ENCODE measurements at places on chromosomes 1 and 21.

GRCh38 chr1:176785056-176785455, 322.1 kb downstream of the PAPPA2 start:
- ATAC-seq: no peak

DNA sequence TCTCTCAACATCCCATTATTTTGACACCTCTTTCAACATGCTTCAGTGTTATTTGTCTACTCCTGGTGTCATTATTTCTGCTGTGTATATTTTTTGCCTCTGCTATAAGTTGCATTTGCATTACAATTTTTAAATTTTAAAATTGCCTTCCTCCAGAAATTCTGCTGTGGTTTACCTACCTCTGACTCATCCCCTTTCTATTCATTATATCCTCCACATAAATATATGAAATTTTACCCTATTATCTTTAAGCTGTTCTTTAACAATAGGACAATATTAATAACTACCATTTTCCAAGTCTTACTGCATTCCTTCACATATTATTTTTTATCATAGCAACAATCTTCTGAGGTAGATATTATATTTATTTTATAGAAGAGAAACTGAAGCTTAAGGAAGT, 178.1 kb upstream of the NRIP1 start:
- ATAC-seq: no peak

GRCh38 chr21:39601187-39601928, 11.4 kb upstream of the B3GALT5 start:
- ATAC-seq: no peak

GRCh38 chr1:233295975-233296322, 424 bp upstream of the PCNX2 start:
- no peak for ATAC-seq

- no peak for ATAC-seq
Measured at GRCh38 chr1:82762829-82763532, 962.2 kb downstream of the ADGRL2 start.

- ATAC-seq: no peak
Measured at GRCh38 chr1:86887479-86888162, 26.3 kb downstream of the SELENOF start.

DNA sequence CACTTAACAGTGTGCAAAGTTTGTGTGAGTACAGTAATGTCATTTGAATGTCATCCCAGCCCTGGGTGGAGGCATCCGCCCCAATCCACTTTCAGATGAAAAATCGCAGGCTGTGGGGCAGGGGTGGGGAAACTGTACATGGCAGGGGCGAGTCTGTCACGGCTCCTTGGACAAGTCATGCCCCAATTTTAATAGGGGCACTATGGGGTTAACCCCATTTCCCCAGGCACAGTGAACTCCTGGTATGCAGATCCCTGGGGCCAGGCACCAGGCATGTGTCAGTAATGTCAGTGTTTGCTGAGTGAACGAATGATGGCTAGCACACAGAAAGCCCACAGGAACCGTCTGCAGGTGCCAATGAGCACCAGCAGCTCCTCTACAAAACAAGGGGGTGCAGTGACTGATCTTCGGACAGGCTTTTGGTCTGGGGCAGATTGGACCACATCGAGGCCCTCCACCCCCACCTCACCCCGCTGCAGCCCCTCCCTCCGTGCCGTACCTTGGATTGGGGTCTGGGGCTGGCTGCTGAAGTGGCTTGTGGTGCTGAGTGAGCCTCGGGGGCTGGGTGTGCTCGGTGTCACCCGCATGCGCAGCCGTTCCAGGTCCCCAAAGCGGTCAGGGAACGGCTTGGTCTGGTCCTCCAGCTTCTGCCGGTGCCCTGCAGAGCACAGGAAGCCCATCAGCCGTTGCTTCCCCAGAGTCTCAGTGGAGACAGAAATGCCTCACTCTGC, 23.2 kb downstream of the RUNX3 start:
- ATAC-seq: no peak

DNA sequence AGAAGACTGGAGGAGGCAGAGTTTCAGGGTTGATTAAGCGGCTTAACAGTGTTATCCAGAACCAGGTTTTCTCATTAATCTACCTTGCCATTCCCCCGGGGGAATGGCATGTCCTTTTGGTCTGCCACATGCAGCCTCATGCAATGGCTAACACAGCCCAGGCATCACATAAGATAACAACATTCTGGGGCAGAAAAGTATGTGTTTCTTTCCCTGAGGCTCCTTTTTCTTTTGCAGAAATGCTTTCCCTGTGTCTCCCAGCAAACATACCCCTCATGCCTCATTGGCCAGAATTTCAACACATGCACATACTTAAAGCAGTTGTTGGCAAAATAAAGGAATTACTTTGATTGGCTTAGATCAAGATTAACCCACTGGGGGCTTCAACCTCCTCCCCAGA, 98.6 kb downstream of the OMA1 start:
- ATAC-seq: no peak

GRCh38 chr1:217272385-217272784, 358.5 kb downstream of the GPATCH2 start:
- ATAC-seq: peak; percentile 34

GRCh38 chr1:103122983-103123720, 14.8 kb upstream of the COL11A1 start:
- no peak for ATAC-seq

- ATAC-seq: no peak
Measured at GRCh38 chr1:155004352-155005075, 1.9 kb downstream of the ZBTB7B start.

DNA sequence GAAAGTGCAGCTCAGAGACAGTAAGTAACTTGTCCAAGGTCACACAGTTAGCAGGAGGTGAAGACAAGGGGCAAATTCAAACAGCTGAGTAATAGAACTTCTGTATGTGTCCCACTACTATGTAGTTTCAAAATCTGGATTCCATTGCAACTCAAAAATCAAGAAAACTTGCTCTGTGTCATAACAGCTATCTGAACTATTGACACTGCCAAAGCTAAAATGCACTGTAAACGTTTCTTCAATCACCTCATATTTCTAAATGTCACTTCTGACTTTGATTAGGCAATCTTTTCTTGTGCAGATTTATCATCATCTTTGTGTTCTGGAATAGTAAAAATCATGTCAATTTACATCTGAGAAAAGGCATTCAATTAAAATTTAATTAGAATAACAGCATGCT, 957.6 kb downstream of the MRPL39 start:
- no peak for ATAC-seq

- ATAC-seq: peak; percentile 77
Measured at GRCh38 chr1:39646232-39647081, 7.0 kb upstream of the HEYL start.

- no peak for ATAC-seq
Measured at GRCh38 chr1:177597393-177597792, 372.5 kb downstream of the SEC16B start.

GRCh38 chr21:35226968-35227744, 178.1 kb upstream of the RUNX1 start:
- ATAC-seq: no peak

- no peak for ATAC-seq
Measured at GRCh38 chr1:162169031-162169790, 99.7 kb downstream of the NOS1AP start.

GRCh38 chr1:1325288-1326074, 879 bp downstream of the CPTP start:
- ATAC-seq: peak; percentile 16

DNA sequence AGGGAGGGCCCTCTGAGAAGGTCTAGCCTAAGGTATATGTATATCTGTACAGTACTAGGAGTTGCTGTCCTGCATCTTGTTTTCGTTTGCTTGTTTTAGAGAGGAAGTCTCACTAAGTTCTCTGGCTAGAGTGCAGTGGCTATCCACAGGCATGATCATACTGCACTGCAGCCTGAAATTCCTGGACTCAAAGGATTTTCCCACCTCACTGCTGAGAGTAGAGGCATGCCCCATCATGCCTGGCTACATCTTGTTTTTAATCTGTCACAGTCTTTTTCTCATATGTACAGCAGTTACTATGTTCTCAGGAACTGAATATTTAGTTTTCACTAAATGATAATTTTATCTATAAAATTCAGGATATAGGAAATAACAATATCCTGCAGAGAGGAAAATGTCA, 15.3 kb upstream of the PYHIN1 start:
- ATAC-seq: no peak

- ATAC-seq: peak; percentile 65
Measured at GRCh38 chr1:111789666-111790316, 34.1 kb downstream of the DDX20 start.

DNA sequence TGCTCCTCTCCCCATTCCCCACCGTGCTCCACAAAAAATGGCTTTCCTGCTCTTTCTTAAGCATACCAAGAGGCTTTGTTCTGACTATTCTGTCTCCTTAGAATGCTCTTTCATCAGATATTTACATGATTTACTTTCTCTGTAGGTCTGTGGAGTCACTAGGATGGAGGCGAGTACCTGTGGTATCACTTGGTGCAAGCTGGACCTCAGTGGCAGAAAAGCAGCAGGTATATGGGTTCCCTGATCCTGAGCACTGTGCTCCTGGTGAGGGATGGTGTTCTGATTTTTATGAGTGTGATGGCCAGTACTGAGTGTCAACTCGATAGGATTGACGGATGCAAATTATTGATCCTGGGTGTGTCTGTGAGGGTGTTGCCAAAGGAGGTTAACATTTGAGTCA, 10.0 kb downstream of the C1orf87 start:
- ATAC-seq: no peak

- ATAC-seq: no peak
Measured at GRCh38 chr1:68570871-68571270, 74.0 kb upstream of the DEPDC1 start.

Data from gastroesophageal sphincter (tissue), 4 donors.